Naive thymus-derived CD4-positive, alpha-beta T cell (primary cell): ENCODE measurements at places on chromosomes 1 and 21.

GRCh38 chr1:224273641-224274040 is 56.3 kb downstream of the NVL start:
- no peak for DNase-seq

GRCh38 chr1:169309178-169310166 is 58.1 kb downstream of the NME7 start:
- no peak for DNase-seq

DNA sequence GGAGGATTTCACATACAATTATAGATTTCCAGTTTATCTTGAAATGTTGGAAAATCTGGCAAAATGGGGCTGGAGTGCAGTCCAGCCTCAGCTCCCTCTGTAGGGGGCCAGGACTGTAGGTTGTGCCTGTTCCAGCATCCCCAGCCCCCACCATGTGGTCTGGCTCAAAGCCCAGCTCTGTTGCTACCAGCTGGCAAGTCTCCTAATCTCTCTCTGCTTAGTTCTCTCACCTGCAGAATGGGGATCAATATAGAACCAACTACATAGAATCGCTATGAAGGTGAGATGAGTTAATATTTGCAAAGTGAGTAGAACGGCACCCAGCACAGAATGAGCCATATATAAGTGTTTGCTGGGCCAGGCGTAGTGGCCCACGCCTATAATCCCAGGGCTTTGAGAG is 50.0 kb upstream of the TARDBP start:
- DNase-seq, result no peak

DNA sequence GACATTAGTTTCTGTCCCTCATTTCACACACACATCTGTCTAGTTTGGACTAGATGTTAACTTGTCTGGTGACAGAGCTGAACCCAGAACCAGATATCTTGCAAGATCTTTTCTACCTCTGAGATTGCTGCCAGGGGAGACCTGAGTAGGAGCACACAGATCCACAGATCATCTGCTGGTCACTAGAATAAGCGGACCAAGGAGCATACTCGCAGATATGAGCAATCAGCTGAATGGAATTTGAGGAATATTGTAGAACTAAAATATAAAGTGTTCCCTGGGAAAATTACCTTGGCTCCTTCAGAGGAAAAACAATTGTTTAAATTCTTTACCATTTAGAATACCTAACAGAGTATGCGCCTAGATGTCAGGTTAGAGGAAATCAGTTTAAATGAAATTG is 90.7 kb downstream of the TNFSF18 start:
- DNase-seq, result no peak

- no peak for DNase-seq
These were observed 346.0 kb downstream of the MATN1 start for GRCh38 chr1:30377230-30378002.

GRCh38 chr1:158146165-158146564 is 34.5 kb upstream of the CD1D start:
- DNase-seq, result no peak

GRCh38 chr21:38266732-38267131 is 9.9 kb downstream of the KCNJ15 start:
- no peak for DNase-seq
